Activated T-helper 1 cell treated with anti-CD3 and anti-CD28 coated beads, Interleukin-12 subunit alpha, Interleukin-12 subunit beta, Interleukin-2, Interleukin-4 antibody, amounts not matched to agents 30 ng/mL and 10 ng/mL and 1 ng/mL, durations not matched to agents 14 hours and 24 hours and 36 hours (primary cell): ENCODE measurements at places on chromosomes 13 and 19.

- no peak for DNase-seq
These were observed 95.2 kb upstream of the FAM216B start for GRCh38 chr13:42686165-42686564.

- DNase-seq: peak; percentile 54
These were observed 16.8 kb upstream of the SEMA6B start for GRCh38 chr19:4576016-4576933.

- DNase-seq: no peak
These were observed 9.1 kb upstream of the ZNF536 start for GRCh38 chr19:30363073-30363472.

- peak; percentile 8 for DNase-seq
These were observed 493 bp downstream of the YIPF2 start for GRCh38 chr19:10927730-10928562.

GRCh38 chr19:6616011-6616410, 25.1 kb upstream of the CD70 start:
- no peak for DNase-seq

GRCh38 chr13:114303700-114304327, 10.5 kb upstream of the CHAMP1 start:
- no peak for DNase-seq

DNA sequence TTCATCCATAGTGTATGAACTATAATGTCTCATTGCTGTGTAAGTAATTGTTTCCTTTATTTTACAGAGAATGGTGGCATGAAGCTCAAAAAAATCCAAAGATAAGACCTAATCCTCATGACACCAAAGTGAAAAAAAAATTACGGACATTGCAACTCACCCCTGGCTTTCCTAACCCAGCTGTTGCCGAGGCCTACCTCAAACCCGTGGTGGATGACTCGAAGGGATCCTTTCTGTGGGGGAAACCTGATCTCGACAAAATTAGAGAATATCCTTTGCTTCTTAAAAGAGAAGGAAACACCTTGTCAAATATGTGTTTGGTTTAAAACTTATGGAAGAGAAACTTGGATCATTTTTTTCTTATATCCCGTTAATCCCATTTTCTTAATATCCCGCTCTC, 26.3 kb downstream of the ERCC5 start:
- DNase-seq: no peak

DNA sequence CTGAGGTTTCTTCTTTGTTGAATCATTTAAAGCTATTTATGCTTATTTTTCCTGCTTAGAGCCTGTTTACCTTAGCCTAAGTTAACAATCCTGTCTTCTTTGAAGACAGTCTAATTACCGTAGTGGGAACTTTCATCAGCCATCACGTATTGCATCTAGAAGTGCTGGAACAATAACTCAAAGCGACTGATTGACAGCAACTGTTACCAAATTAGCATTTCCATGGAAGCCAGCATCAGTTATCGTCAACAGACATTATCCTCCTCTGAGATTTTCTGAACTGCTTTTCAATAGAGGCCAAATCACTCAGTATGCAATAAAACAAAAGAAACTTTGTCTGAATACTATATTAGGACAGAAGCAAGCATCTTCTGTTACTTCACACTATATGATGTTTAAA, 433.3 kb upstream of the SLITRK1 start:
- DNase-seq: no peak

- no peak for DNase-seq
These were observed 54.0 kb downstream of the KCNRG start for GRCh38 chr13:50069261-50069660.

DNA sequence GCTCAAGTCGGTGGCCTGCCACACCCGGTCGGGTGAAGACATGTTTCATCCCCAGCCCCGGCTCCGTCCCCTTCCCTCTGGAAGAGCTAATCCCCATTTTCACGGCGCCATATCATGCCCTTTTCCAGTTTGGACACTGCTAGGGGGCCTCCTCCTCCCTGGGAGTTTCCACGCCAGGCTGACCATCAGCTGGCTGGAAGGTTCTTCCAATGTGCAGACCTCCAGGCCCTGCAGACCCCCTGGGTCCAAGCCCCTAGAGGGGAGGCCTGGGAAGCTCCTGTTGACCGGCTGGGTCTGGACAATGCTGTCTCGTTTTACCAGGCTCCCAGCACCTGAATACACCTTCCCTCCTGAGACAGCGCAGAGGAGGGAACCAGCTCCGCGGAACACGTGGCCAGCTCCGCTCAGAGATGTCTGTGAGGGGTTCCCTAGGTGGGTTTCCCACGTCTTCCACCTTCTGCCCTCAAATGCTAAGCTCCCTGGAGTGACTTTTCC, 44.7 kb upstream of the RANBP3 start:
- no peak for DNase-seq

- DNase-seq: no peak
These were observed 83.4 kb downstream of the SOX1 start for GRCh38 chr13:112150352-112150751.

DNA sequence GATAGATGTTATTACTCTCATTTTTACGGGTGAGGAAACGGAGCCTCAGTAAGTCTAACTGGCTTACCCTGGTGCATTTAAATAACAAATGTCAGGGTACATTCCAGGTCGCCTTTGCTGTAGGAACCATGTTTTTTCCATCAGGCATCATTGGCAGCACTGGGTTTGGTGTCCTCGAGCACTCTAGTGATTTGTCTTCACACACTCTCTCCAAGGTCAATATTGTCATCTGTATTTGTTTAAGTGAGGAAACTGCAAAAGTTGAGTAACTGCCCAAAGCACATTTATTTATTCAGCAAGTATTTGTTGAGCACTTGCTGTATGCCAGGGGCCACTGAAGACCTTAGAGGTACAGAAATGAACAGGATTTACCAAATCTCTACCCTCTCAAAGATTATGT, 78.6 kb downstream of the DCT start:
- no peak for DNase-seq

DNA sequence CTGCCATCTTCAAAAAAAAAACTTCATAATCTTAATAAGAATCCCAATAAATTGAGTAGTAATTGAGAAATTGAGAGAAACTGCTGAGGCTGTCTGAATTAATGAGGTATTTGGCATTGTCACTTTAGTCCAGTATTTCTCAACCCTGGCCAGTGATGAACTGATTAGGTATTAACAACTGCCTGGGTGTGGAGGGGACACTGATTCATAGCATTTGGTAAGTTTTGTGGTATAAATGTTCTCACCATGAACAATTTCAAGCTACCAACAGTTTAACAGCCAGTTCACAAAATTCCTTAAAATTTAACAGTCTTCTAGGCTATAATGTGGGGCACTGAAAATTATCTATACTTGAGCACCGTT, 18.3 kb downstream of the GPC6 start:
- DNase-seq: no peak

GRCh38 chr19:47633517-47633916, 24.6 kb downstream of the BICRA start:
- DNase-seq: no peak

- no peak for DNase-seq
These were observed 63.4 kb upstream of the TNFRSF19 start for GRCh38 chr13:23506807-23507291.

DNA sequence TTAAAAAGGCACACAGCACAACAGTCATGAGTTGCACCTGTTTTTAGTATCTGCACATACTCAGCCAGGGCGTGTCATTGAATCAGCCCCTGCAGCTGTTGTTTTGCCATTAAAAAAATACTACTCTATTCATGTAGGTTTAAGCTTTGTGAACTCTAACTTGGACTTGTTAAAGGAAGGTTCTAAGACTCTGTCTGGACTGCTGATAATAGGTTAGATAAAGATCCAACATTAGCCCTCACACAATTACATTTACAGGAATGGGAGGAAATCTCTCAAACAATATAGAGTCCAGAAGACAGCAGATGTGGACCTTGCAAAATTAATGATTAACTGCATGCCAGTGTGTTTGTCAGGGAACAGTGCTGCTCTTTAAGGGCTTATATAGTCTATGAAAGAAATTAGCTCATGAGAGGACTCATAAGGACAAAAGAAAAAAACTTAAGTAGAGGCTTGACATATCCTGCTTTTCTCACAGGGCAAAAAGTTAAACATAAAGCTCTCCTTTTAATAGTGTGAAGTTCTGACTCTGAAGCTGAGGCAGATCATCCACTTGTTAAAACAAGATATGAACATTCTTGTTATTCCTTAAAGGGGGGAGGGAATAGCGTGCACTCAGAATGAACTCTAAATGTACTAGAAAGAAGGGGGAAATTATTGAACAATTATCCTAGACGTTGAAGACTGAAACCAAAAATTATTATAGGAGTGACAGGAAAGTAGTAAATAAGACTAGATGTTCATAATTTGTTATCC, 243.6 kb downstream of the NDFIP2 start:
- no peak for DNase-seq

- DNase-seq: no peak
These were observed 8.0 kb downstream of the SHC2 start for GRCh38 chr19:452829-453228.

GRCh38 chr13:105519771-105520170, 1015.7 kb downstream of the EFNB2 start:
- DNase-seq: no peak

GRCh38 chr13:46377554-46377953, 9.5 kb downstream of the RUBCNL start:
- no peak for DNase-seq

DNA sequence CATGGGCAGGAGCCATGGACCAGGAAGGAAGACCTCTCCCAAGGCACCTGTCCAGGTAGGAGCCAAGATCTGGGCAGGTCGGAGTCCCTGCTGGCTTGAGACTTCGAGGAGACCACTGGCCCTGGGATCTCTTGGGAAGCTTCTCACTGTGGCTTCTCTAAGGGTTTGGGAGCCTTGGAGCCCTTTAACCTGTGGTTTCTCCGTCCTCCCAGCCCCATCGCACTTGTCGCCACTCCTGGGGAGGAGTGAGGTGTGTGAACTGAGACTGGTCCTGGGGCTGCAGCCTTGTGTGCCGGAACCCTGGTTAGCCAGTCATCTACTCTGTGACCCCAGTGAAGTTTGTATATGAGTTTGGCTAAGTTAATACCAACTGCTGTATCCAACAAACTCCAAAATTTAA, 8.2 kb downstream of the ZNF805 start:
- DNase-seq: no peak

DNA sequence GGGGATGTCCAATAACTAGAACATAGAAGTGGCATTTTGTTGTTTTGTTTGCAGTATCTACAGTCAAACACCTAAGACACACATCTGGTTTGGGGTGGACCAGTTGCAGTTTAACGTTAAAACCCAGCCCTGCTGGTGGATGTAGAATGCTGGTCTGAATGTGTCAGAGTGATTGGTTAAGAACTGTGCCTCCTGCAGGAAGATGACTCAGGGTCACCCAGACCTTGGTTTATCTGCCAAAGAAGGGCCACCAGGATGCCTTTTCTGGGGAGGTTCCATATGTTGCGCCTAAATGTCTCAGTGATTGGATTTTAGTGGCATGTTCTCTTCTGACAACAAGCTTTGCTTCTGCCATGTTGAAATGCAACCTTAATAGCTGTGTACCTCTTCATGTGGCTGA, 23.1 kb downstream of the ZNF536 start:
- no peak for DNase-seq

- DNase-seq: no peak
These were observed 13.2 kb downstream of the EHD2 start for GRCh38 chr19:47726467-47726866.

DNA sequence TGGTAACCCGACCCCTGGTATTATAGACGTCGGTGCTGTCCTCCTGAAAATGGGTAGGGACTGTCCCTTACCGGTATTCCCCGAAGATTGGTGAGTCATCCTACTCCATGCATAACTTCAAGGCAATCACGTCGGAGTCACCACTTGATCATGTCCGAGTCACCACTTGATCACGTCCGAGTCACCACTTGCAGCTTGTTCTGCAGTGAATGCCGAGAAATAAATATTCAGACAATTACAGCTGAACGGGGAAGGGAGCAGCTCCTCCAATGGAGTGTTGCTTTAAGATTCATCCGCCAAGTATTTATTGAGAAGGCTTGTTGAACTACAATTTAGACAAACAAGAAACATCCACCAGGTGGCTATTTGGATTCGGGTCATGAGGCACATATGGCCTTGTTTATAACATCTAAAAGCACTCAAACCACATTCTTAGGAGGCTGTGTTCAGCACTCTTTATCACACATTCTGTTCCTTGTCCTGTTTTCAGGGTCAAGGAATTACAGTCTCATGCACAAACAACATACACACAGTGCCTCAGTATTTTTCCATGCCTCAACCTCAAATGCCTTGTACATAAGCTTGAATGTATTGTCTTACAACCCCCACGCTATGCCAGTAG, 43.1 kb downstream of the ZNF726 start:
- no peak for DNase-seq

GRCh38 chr13:28492569-28493367, 2.2 kb downstream of the FLT1 start:
- DNase-seq: peak; percentile 49

- no peak for DNase-seq
These were observed 3.5 kb downstream of the GRTP1 start for GRCh38 chr13:113360446-113360845.

GRCh38 chr19:40739030-40739839, 11.0 kb downstream of the ACTMAP start:
- DNase-seq: no peak

- DNase-seq: peak; percentile 90
These were observed 135.2 kb downstream of the TSHZ3 start for GRCh38 chr19:31214086-31214485.

DNA sequence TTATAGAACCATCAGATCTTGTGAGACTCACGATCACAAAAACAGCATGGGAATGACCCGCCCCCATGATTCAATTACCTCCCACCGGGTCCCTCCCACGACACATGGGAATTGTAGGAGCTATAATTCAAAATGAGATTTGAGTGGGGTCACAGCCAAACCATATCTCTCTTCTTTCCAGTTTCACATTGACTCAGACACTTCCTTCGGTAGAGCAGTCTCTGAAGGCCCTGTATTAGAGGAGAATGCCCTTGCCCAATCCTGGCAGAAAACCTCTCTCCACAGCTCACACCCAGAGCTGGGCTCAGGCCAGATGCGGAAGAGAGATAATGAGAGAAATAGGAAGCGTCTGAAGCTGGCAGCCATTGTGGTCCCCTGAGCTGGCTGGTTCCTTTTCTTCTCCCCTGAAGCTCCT, 72.4 kb upstream of the CLDN10 start:
- no peak for DNase-seq

- DNase-seq: no peak
These were observed 6.0 kb downstream of the RNASEH2B start for GRCh38 chr13:50915565-50915964.

DNA sequence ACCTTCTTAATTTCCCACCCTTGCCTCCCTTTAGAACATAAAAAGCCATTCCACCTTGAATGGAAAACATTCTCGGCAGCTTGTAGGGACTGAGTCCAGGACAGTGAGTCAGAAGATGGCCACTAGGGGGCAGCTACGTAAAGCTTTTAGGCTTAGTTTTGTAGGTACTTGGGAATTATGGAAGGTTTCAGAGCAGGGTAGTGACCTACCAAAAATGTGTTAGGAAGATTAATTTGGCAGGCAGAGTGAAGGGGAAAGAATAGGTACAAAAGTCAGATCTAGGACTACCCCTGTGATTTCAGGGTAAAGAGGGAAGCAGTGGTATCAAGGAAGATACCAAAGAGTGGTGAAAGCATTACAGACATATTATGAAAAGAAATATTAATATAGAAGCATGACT, 198.4 kb downstream of the NDFIP2 start:
- DNase-seq: no peak
